ENCODE measurements at places on chromosomes 7 and 10.

GRCh38 chr10:17273403-17273802 lies 45.4 kb downstream of the VIM start:
- DNase-seq: no peak

DNA sequence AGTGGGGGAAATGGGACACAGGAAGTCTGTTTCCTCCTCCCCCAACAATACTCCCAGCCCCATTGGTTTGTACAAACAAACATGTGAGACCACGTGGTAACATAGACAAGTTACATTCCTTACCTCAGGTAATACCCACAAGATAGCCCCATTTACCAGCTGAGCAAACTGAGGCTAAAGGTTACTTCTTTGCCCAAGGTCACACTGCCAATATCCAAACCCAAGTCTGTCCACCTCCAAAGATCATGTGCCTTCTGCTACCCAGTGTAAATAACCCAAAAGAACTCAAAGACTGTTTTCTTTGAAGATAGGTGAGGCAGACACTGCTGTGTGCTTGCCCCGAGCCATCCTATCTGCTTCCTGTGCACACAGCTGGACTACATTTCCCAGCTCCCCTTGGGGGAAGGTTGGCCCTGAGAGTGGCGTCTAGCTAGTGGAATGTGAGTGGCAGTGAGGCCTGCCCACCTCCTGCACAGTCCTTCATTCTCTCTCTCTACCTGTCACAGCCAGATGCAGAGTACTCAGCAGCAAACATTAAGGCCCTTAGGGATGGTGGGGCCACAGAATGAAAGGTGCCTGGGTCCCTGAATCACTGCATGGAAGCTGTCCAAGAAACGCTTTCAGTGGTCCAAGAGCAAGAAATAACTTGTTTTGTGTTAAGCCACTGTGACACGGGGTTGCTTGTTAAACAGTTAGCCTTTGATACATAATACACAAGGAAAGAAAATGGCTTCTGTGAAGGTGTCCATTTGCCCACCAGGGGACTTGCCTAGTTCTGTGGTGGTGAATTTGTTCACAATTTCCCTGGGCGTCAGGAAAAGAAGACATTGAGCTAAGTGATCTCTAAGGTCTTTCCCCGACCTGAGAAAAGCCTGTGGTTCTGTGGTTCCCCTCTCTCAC lies 257.7 kb upstream of the NFE2L3 start:
- no peak for DNase-seq

DNA sequence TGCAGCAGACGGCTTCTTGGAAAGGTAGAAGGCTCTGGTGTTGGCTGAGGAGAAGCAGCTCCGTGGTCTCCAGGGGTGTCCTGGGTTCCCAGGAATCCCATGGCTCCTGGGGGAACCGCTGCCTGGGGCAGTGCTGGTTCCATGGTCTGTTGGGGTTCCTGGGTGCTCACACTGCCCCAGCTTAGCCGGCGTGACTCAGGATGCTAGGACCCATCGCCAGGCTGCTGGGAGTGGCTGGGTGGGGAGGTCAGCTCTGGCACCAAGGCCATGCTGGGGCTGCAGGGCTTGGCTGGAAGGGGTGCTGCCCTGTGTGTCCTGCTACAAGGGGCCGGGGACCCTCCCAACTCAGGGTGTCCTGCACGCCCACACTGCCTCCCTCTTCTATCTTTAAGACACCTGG lies 9.4 kb downstream of the MGMT start:
- no peak for DNase-seq

DNA sequence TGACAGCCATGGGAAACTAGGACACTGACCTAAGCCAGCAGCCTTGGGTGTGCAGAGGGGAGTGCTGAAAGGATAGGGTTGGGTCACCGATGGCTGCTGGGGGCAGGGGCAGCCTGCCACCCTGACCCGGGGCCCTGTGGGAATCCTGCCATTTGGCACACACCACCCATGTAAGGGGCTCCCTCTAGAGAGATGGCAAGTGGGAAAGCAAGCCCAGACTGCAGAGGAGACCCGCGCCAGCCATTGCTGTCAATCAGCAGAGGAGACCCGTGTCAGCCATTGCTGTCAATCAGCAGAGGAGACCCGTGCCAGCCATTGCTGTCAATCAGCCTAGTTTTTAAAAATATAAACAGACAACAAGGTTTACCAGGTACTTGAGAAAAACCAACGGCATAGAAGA lies 27.4 kb upstream of the PRKAG2 start:
- DNase-seq: no peak

GRCh38 chr10:92404612-92405418 lies 113.8 kb downstream of the MARCHF5 start:
- DNase-seq: no peak

DNA sequence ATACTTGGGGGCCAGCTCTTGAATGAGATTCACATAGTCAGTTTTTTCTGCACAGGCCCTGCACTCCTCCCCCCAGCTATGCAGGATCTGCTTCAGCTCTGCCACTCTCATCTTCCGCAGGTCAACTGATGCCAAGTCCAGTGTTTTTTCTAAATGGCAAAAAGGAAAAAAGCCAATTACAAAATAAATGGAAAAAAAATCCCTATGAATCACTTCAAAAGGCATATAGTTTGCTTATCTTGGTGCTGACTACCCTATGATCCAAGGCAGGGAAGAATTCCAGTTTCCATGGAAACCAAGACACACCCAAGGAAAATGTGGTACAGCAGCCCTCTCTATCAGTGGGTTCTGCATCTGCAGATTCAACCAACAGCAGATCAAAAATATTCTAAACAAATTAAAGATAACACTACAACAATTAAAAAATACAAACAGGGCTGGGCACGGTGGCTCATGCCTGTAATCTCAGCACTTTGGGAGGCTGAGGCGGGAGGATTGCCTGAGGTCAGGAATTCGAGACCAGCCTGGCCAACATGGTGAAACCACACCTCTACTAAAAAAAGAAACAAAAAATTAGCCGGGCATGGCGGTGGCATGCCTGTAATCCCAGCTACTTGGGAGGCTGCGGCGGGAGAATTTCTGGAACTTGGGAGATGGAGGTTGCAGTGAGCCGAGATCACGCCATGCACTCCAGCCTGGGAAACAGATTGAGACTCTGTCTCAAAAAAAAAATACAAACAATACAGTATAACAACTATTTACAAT lies 17.6 kb downstream of the CDNF start:
- no peak for DNase-seq

DNA sequence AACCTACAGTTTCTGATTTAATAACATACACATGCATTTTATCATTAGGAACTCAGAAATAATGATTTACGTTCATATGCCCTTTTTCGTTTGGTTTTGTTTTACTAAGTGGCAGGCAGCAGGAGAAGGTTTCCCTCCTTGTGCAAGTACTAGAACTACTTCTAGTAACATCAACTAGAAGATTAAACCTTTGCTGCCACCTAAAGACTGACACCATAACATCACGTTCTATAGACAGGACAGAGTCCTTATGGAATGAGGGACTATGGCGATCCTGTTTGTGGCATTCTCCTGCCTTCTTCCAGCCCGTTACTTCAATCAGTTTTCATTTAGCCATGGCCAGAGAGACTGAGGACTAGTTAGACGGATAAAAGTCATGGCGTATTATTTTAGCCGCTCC lies 53.2 kb downstream of the GAD2 start:
- DNase-seq: no peak

- DNase-seq: no peak
Observed at GRCh38 chr7:16929146-16929762, 47.5 kb upstream of the AGR3 start.

DNA sequence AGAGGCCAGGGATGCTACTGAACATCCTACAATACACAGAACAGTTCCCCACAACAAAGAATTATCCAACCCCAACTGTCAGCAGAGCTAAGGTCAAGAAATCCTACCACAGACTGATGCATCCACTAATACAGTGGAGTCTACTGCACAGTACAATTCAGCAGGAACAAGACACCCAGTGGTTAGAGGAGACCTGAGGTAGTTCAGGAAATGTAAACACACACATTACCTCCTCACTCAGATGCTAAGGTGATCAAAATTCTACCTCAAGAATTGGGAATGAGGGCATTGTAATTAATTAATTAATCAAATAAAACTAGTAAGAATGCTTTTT lies 91.4 kb downstream of the ZFAND4 start:
- DNase-seq: no peak

DNA sequence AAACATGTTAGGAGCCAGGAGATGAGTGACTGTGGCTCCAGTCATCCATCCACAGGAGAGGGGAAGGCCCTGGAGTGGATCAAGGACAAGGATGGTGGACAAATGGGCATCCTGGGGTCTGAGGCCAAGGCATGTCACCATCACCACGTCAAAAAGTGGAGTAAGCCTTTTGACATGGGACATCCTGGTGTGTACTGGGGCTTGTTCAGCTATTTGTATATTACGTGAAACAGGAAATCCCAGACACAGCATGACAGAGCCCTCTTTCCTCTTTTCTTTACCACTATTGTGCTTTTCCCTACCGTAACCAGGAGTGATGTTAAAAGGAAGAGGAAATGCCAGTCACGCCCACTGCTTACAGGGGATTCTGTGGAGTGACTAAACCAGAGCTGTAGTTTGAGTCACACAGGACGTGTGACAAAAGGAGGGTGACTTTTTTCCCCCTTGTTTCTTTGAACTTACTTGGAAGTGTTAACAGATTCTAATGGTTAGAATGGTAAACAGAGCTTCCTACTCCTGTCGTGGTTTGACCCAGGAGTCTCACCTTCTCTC lies 15.4 kb downstream of the ACSL5 start:
- no peak for DNase-seq

- no peak for DNase-seq
Observed at GRCh38 chr7:42338916-42339540, 102.0 kb upstream of the GLI3 start.

DNA sequence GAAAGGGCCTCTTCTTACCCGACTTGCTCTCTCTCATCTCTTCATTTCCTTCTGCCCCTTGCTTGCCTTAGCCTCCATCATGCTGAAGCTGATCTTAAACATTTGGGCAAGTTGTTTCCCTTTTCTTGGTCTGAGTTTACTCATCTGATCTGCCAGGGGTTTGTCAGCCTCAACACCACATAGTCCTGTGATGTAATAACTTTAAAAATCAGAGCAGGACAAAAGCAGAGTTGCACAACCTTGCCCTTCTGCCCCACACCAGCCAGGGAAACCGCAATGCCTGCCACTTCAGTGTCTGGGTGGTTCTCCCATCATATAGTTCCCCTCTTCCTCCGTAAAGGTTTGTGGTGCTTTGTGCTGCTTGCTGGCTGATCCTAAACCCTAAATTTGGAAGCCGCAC lies 9.9 kb upstream of the LIPM start:
- DNase-seq: peak; percentile 4

GRCh38 chr7:88465600-88465999 lies 158.9 kb upstream of the STEAP4 start:
- DNase-seq: no peak

DNA sequence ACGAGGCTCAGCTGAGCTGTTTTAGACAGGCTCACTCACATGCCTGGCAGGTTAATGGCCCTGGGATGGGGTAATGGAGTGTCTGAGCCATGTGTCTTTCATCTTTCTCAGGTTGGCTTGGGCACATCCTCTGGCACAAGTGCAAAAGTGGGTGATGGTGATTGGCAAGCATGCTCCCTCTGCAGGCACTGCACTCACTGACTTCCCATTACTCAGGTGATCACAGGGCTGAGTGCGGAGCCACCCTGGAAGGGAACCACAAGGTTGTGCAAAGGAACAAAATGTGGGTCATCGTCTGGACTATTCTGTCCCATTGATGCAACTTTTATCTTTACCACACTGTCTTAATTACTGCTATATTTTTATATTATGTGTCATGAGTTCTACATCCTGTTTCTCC lies 244.1 kb upstream of the AKR1E2 start:
- no peak for DNase-seq

DNA sequence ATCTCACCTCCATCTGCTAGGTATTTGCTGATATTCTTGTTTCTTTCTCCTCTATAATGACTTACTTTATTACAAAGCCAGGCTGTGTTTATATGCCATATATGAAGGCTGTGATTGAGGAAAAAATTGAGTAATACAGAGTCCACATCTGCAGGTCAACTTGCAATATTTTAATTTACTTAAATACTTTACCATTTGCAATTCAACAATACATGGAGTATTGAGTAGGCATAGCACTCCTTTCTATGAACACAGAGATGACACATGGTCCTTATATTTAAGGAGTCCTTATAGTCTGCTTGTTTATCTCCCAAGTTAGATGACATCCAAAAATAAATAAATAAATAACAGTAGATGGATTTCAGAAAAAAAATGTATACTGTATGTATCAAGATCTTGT lies 96.4 kb downstream of the LRRC18 start:
- no peak for DNase-seq

DNA sequence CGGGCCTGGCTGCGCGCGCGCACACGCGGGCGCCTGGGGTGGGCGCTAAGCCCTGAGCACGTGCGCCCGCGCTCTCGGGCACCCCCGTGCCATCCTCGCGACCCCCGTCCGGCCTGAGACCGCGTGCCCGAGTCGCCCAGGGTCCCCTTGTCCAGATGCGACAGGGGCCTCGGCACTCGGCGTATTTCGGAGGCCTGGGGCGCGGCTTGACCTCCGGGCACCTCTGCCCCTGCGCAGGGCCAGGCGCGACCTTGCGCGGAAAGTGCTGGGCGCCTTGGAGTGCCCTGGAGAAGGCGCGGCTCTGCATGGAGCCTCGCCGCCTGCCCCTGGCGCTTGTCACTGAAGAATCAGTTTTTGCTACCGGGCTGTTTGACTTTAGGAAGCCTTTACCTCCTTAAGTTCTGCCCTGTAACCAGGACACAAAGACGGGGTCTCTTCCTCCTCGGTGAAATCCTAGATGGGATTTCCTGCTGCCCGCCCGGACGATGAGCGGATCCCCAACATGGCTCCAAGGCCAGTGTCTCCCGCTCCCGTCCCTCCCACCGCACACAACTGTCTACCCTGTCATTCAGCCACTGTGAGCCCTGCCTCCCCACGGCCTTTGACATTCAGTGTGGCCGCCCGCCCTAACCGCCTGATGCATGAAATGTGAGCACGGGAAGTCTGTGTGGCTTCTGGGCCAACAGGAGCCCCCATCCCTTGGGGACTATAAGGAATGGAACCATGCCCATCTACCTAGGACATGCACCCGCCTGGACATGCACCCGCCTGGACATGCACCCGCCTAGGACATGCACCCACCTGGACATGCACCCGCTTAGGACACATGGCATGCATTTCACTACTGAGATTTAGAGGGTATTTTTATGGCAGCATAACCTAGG lies 1.1 kb upstream of the STK32C start:
- no peak for DNase-seq

DNA sequence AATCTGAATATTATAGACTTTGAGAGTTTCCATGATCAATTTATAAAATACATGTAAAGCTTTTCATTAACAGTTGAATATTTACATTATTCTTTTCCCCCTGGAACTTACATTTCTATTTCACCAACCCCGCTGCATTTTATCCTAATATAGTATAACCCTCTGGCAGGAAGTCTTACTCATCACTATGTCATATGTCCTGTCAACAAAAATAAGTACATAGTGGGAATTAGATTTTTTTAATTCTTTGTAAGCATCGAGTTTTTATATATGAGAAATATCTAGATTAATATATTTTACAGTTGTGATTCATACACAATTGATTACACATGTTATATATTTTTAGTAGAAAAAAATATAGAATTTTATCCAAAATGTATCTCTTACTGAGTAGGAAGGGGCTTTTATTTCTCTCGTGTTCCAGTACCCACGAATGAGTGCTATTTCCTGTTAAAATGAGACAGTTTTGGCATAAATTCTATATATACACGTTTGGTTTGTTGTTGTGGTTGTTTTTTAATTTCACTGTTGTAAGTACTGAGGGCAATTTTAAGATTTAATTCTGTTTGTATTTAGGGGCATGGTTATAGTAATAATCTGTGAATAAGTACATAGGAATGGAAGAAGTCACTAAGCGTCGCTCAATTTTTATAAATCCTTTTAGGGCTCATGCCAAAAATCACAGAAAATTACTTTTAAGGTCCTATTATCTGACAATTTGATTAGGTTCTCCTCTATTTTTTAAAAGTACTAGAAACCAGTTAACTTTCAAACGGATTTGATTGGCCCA lies 87.1 kb downstream of the HECW1 start:
- no peak for DNase-seq
